ENCODE measurements at places on chromosomes 1 and 21.

DNA sequence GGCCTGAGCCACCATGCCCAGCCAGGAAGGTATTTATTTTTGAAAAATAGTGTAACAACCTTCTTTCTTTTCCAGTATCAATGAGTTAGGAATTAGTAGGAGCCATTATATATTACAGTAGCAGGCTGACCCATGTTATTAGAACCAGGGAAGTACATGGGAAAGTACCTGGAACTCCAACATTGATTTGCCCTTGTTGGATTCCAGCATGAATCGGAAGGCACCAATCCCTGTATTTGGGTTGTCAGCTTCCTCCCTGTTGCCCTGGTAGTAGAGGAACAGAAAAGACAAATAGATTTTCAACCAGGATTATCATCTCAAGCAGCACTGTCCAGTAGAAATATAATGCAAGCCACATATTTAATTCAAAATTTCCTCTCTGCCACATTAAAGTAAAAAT lies 10.2 kb upstream of the RBM8A start:
- no peak for DNase-seq

- no peak for DNase-seq
Measured at GRCh38 chr1:113941245-113941559, 12.1 kb downstream of the HIPK1 start.

- no peak for DNase-seq
Measured at GRCh38 chr21:41719691-41720090, 47.2 kb downstream of the RIPK4 start.

DNA sequence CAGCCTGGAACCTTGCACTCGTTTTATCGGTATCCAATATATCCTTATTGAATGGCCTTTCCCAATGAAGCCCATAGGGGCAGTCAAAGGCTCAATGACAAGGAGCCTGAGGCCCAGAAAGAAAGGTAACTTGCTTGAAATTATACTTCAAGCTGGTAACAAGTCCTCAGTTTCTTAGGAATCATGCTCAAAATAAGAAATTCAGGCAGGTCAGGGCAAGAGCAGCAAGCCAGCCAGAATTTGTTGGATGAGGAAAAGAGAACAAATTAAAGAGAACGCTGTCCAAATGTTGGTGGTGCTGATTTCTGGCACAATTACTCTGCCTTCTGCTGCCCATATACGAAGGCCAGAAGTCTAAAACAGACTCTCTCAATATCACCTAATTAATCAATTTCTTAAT lies 77.6 kb downstream of the DDX20 start:
- peak; percentile 6 for DNase-seq

- DNase-seq = no peak
Measured at GRCh38 chr1:230423951-230424350, 2.2 kb downstream of the PGBD5 start.

DNA sequence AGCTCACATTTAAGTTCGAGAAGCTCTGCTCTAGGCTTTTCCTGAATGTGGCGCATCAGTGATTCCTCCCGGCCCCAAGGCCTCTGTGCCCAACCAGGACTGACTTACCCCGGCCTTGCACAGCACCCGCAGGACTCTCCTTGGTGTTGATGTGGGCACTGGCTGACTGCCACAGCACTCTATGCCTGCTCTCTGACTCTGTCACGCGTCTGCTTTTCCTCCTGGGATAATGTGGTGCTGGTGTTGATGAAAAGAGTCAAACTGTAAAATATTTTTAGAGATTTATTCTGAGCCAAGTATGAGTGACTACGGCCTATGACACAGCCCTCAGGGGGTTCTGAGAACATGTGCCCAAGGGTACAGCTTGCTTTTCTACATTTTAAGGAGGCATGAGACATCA lies 15.5 kb upstream of the SLC2A5 start:
- peak; percentile 92 for DNase-seq

DNA sequence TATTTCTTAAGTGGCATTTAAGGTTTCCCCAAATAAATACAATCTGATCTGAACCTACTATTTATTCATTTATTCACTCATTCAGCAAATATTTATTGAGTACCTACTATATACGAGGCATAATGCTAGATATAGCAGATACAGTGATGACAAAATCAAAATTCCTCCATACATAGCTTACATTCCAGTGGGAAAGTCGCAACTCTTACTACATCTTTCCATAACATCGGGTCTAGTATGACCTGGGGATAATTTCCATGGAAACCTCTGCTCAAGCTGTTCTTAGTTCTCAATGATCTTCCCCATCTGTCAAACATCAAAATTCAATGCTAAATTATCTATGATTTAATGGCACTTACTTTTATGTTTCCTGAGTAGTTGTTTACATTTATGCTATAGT lies 70.8 kb upstream of the PRKACB start:
- no peak for DNase-seq

GRCh38 chr21:37932936-37933335 lies 16.7 kb upstream of the KCNJ6 start:
- DNase-seq = no peak

GRCh38 chr1:208781391-208782045 lies 537.3 kb upstream of the PLXNA2 start:
- DNase-seq = no peak

DNA sequence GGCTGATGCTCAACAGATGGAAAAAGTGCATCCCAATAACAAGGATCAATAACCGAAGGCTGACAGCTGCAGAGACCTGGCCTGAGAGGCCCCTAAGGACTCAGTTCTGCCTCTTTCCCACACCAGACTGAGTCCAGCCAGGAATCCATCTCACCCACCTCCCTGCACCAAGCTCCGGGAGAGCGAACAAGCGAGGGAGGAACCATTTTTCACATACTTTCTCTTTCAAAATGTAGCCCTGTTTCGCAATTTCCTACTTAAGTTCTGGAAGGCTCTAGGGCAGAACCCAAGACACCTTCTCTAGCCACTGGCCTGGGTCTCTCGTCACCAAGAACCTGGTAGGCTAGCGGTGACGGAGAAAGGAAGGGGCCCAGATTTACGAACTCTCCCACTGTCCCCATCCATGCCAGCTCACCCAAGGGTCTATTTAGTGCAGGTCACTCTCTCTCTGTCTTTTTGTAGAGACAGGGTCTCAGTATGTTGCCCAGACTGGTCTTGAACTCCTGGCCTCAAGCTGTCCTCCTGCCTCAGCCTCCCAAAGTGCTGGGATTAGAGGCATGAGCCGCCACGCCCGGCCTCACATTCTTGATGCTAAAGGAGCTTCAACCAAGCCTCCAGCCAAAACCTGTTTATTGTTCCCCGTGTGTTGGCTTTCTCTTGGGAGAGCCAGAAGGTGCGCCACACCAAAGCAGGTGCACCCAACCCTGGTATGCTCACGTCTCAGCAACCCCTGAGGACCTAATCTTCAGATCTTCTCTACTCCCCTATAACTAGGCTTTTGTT lies 10.9 kb upstream of the GNL2 start:
- no peak for DNase-seq

- no peak for DNase-seq
Measured at GRCh38 chr1:53462769-53463501, 3.7 kb downstream of the DMRTB1 start.

GRCh38 chr1:4957027-4957426 lies 302.6 kb downstream of the AJAP1 start:
- DNase-seq = no peak

- no peak for DNase-seq
Measured at GRCh38 chr1:205861540-205861939, 11.6 kb upstream of the PM20D1 start.

- peak; percentile 61 for DNase-seq
Measured at GRCh38 chr1:37486680-37487618, 12.6 kb downstream of the ZC3H12A start.
